ENCODE measurements at places on chromosomes 12 and 14.

- DNase-seq = no peak
Measured at GRCh38 chr14:74368441-74368840, 20.2 kb downstream of the VRTN start.

GRCh38 chr12:77274926-77275325 is 209.6 kb upstream of the E2F7 start:
- no peak for DNase-seq

DNA sequence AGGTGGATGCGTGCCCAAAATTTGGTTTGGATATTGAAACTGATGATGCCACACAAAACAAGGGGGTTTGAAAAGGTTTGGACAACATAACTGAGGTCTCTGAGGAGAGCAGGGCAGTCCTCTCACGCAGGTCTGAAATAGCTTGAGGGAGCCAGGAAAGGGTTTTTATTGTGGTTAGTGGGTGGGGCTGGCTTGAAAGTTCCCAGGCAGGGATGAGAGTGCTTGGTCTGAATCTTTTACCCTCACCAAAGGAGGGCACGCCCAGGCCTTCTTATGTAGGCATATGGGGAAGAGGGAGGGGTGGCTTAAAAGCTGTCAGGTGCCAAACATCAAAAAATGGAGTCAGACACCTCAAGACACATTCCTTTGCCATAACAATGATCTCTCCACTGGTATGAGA is 493.1 kb upstream of the CCDC196 start:
- no peak for DNase-seq

DNA sequence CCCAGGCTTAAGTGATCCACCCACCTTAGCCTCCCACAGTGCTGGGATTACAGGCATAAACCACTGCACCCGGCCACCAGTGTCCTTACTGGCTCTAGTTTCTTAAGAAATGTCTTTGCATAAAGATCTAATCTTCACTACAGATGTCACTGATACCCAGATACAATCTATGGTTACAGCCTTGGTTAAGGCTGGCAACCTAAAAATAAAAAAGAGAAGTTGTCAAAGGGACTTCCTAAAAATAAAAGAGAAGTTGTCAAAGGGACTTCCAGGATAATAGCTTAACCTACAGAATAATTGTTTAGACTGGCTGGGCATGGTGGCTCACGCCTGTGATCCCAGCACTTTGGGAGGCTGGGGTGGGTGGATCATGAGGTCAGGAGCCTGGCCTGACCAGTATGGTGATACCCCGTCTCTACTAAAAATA is 27.6 kb downstream of the ETFBKMT start:
- no peak for DNase-seq

DNA sequence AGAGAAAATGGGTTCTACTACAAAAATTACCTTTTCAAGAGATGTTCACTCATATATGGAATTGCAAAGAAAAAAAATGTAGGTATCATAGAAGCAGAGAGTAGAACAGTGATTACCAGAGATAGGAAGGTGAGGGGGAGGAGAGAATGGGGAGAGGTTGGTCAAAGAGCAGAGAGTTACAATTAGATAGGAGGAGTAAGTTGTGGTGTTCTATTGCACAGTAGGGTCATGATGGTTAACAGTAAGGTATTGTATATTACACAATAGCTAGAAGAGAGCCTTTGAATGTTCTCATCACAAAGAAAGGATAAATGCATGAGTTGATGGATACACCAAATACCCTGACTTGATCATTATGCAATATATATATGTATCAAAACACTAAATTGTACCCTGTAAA is 145.8 kb downstream of the TMEM117 start:
- DNase-seq = no peak
